ENCODE measurements at places on chromosomes 1 and 21.

DNA sequence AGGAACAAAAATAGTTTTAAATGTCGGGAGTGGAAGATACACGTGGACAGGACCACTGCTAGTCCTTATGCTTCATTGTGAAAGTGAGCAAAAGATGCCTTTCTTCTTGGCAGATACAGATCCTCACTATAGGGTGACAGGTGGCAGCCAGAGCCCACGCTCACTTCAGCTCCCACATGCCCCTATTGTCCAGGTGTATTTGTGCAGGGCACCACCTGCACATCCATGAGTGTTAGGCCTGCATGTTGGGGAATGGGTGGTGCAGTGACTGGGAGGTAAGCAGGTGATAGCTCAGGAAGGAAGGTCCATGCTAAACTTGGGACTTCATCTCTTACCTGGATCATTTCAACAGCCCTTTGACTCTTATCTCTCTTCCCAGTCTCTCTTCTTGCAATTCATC lies 27.4 kb downstream of the SLC5A9 start:
- no peak for DNase-seq

DNA sequence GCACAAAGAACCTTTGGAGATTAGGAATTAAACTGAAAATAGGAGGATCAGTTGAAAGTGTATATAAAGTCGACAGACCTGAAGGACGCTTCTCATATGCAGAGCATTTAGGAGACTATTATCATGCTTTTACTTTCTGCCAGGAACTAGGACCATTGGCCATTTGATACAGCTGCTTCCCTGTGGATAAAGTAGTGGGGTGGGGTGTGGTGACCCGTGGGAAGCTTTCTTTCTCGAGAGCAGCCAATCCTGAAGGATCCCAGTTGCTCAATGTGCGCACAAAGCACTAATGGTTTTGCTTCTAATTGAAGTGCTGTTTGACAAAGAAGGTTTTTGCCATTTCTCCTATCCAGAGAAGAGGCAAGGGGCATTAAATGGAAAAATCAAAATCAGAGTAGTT lies 14.9 kb upstream of the CD55 start:
- no peak for DNase-seq

DNA sequence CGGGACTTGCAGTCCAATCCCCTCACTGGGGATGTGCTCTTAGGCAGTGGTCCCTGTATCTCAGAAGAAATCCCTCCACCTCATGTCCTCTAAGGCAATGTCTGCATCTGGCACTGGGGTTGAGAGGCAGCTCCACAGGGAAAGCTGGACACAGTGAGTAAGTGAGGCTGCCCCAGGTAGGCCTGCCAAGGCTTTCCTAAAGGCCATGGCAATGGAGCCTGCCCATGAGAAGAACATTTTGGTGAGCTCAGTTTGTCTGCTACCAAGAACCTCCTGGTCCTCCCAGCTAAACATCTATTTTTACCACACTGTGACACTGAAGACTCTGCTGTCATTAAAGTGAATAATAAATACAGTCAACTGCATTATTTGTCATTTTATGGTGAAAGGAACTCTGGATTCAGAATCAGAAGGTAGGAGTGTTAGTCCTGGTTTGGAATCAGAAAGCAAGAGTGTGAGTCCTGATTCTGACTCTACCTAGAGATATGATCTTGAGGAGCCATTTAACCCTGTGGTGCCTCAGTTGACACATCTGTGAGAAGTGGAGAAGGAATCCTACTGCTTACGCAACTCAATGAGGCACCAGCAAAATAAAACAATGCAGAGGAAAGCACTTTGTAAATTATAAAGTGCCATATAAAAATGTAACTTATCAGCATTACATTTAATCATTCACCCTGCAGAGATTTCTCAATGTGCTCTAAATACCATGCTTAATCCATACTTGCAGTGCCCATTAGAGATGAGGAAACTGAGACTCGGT lies 41.0 kb downstream of the TBX15 start:
- DNase-seq = no peak

DNA sequence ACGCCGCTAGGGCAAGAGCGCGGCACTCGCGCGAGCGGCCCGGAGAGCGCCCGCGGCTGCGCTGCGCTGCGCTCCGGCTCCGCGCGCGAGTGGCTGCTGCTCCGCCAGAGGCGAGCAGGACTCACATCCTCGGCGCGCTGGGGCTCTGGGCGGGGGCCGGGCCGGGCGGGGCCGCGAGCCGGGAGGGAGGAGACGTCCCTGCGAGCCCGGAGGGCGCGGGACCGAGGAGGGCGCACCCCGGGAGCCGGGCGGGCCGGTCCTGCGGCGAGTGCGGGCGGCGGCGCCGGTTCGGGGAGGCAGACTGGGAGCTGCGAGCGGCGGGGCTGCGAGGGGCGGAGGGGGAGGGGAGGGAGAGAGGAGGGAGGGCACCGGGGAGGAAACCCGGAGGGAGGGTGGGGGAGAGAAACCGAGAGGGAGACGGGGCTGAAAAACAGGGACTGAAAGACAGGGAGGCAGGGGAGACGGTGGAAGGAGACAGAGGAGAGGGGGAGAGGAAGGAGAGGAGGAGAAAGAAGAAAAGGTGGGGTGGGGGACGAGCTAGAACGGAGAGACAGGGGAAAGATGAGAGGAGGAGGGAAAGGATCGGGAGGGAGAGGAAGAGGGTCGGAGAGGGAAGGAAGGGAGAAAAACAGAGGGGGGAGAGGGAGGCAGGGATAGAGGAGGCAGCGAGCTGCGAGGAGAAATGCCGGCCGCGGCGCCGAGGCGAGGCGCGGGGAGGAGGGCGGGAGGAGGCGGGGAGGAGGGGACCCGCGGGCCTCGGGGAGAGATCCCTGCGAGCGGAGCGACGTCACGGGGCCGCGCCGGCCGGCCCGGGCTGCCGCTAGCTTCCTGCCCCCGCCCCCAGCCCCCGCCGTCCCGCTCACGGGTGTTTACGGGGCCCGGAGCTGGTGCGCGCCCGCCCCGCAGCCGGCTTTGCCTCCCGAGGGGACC lies at the start of gene CAMK2N1:
Gene CAMK2N1, minus strand, starts transcription at position 684 of the 930 bp plus-strand sequence. CDS start 831 bp downstream, outside the sequence.
- peak; percentile 46 for DNase-seq

- DNase-seq = no peak
These were observed 28.4 kb downstream of the AK2 start for GRCh38 chr1:33008051-33008914.

DNA sequence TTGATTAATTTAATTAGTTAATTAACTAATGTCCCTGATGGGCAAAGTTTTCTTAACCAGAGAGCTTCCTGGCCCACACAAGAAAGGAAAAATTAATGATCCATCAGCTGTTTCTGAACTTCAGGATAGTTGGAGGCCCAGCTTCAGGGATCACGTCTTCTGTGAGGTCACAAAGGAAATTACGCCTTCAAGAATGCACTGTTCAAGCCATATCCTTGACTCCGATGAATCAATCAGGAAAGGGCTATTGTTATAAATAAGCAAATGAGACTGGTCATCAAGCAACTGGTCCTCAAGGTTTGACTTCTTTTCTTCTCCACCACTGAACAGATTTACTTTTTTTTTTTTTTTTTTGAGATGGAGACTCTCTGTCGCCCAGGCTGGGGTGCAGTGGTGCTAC lies 40.6 kb downstream of the TCP10L start:
- DNase-seq = no peak

DNA sequence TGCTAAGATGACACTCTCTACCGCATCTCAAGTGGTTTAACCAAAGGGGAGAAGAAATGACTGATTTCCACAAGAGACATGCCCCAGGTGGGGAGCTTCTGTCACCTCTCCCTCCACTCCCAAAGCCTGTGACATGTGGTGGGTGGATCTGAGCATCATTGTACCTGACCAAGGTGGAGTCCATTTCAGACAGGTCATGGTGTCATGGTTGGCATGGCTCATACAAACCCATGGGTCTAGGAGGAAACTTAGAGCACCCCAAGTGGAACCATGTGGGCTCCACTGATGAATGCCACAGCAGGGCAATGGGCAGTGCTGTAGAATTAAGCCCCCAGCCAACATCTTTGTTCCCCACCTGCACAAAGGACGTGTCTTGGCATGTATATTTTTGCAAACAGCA lies 131.5 kb upstream of the EDN2 start:
- no peak for DNase-seq

DNA sequence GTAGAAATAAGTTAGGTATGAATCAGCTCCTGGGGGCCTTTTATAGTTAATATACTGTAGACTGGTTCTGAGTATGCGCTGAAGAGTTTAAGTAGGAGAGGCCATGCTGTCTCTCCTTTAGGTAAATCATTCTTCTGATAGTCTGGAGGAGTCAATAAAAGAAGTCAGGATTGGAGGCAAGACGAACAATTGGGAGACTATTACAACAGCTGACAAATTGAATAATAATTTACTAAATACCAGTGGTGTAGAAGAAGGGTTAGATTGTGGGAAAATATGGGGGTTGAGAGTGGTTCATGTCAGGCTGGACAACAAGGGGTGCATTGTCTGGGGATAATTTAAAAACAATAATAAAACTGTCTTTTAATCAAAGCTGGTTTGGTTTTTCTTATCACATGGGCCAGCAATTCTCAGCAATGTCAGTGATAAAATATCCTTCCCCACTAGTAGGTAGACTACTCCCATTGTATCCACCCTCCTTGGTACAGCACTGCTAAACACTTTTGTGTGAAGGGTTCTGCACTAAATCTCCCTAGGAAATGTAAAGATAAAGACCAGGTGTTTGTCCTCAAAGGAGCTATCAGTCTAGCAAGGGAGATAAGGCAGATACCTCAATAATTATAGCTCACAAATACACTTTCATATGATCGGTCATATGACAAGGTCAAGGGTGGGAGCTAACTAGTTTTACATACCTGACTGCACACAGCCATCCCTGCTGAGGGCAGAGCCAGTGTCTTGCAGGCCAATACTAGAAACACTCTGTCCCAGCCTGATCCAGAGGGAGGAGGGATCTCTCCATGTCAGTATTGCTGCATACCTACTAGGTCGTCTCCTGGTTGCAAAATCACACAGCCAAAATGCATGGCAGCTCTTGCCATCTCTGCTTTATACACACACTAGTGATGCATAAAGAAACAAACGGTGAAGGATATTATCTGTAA lies 299.7 kb downstream of the VAV3 start:
- DNase-seq = no peak

- no peak for DNase-seq
These were observed 48.9 kb downstream of the NFIA start for GRCh38 chr1:61131248-61131647.

DNA sequence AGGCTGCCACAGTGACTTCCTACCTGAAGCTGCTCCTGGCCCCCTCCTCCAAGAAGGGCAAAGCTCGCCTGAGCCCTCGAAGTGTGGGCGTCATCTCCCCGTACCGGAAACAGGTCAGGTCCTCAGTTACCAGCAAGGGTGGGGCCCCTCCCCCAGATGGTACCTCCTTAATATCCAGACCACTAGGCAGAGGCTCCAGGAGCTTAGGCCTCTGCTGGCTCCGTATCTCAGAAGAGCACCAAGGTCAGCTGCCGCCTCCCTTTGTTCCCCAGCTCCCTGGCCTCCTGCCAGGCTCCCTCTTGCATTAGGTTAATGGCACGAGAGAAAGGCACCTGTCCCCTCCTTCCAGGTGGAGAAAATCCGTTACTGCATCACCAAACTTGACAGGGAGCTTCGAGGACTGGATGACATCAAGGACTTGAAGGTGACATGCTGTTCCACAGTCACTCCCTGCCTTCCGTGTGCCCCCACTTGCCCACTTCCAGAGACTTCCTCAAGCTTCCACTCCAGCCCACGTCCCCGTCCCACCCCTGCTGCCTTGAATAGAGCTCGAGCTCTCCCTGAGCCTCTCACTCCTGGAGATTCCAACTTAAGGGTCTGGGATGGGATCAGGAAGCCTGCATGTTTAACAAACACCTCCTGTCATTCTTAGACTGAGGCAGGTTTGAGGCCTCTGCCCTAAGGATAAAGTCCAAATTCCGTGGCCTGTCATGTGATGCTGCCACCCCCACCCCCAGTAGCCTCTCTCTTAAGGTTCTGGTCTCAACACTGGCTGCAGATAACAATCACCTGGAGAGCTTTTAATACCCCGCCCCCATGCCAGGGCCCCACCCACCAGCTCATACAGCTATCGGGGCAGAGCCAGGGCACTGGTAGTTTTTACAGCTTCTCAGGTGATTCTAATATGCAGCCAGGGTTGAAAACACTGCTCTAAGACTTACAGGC lies 8.3 kb downstream of the RHOC start:
- DNase-seq = no peak

- DNase-seq = no peak
These were observed 26.4 kb upstream of the SELENON start for GRCh38 chr1:25773441-25774125.

GRCh38 chr1:222099746-222100145 lies 357.9 kb upstream of the DUSP10 start:
- DNase-seq = no peak

GRCh38 chr1:87325982-87326738 lies 2.5 kb upstream of the LMO4 start:
- peak; percentile 57 for DNase-seq

DNA sequence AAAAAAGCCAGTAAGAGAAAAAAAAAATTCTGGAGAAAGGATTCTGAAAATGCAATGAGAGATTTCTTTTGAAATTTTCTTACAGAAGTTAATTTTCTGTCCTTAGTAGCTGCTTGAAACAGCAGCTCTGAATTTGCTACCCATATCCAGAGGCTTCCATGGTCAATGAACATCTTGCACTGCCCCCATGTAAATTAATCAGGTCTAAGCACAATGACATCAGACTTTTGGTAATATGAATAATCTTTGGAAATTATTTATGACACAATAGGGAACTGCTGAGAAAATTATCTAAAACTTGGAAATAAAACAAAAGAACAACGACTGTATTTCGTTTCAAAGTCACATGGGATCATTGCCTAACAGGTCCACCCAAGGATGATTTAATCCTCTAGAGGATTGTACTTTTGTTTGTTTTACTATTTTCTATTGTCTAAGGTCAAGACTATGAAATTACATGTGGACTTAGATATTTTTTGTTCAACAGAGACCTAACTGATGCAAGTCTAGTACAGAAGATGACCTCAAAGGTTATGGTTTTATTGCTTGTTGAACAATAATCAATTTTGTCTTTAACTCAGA lies 312.1 kb downstream of the BACH1 start:
- DNase-seq = no peak

- DNase-seq = no peak
These were observed 50.8 kb upstream of the POU3F1 start for GRCh38 chr1:38097284-38097898.

DNA sequence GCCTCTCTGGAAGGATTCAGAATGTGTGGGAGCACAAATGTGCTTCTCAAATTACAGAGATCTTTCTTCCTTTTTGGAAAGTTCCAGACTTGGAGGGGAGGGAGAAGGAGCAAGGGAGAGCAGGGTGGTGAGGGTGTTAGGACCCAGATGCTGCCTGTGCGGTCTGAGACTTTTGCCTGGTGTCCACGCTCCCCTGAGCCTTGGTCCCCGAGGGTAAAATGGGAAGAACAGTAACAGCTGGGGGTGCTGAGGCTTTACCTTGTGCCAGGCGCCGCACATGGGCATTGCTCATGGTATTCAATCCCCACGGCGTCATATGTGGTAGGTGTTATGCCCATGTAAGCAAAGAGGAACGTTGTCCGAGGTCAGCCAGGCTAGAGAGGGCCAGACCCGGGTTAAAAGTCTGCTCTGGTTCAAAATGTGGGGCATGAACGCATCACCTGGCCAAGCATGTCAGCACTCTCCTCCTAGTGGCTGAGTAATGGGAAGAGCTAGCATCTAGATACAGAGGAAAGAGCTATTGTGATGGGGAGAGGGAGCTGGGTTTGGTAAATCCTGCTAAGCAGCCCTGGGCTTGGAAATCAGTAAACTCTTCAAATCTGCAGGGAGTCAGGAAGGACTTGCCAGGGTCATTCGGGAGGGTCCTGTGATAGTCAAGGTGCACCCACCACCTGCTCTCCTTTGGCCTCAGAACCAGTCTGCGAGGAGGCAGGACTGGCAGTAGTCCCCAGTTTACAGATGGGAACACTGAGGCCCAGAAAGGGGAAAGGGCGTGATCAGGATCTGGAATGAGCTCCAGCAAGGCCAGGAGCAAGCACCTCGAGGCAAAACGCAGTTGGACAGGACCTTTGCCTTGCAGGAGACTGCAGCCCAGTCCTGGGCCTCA lies 4.5 kb upstream of the RUNX3 start:
- DNase-seq = no peak

Data from memory B cell (primary cell).